Activated naive CD8-positive, alpha-beta T cell treated with anti-CD3 and anti-CD28 coated beads, Interleukin-2, amount 50 U/mL, for 16 hours (primary cell): ENCODE measurements at places on chromosomes 12 and 14.

DNA sequence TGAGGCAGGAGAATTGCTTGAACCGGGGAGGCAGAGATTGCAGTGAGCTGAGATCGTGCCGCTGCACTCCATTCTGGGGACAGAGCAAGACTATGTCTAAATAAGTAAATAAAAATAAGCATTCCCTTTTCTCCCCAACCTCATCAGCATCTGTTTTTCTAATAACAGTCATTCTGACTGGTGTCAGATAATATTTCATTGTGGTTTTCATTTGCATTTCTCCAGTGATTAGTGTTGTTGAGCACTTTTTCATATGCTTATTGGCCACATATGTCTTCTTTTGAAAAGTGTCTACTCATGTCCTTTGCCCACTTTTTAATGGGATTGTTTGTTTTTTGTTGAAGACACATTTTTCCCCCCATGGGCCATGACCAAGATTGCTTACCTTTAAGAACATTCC, 243.2 kb downstream of the ADAMTS20 start:
- no peak for DNase-seq

DNA sequence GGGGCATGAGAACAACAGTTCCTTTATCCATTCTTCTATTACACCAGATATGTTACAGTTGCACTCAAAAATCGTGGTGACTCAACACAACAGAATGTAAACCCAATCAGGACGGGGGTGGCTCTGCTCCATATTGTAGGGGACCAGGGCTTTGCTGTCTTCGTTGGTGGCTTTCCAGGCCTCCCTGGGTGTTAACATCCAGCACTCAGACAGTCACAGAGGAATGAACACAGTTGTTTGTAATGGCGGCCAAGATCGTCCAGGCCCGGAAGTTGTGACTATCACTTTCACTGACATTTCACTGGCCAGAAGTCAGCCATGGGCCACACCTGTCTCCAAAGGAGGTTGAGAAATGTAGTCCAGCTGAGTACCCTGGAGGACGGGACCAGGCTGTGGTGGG, 204.1 kb downstream of the CACNA1C start:
- no peak for DNase-seq

DNA sequence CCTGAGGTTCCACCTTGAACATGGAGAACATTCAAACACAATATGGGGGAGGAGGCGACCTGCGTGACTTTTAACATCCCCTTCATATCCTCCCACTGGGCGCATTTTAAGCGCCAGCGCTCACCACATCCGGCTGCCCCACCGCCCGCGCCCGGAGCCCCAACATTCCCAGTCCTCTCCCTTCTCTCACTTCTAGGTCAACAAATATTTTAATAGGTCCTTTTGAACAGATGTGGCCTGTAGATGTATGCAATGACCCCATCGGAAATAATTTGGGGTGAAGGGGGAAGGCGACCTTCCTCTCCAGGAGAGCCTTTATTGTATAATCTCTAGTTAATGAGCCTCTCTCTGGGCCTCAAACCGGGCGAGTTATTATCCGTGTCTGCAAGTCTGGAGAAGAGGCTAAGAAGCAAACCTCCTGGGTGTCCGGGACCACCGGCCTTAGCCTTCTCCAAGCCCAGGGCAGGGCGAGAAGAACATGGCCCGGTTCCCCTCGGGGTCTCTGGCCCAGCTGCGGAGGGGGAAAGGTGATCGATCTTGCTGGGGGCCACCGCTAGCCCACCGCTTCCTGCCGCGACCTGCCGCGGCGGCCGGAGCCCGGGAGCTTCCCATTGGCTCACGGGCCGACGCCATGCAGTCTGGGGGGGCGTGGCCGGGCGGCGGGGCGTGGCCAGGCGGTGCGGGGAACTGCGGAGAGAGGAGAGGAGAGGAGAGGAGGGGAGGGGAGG, 83.2 kb upstream of the HMGA2 start:
- peak; percentile 38 for DNase-seq

GRCh38 chr12:88993651-88994050, 358.6 kb downstream of the DUSP6 start:
- DNase-seq: no peak

DNA sequence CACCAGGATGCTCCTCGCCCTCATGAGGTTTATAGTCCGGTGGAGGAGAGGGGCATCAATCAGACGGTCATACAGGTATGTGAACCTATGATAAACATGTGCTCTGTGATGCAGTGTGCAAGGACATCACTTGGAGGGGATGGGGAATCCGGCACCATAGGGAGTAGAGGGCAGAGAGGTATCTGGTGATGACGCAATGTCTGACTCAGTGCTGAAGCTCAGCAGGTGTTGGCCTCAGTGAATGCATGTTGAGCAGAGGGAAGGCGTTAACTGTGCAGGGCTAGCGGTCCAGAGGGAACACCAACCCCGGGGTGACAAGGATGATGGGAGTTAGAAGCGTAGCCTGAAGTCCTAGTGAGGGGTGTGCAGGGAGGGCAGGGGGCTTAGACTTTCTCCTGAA, 200.9 kb downstream of the TMEM132C start:
- DNase-seq: no peak

DNA sequence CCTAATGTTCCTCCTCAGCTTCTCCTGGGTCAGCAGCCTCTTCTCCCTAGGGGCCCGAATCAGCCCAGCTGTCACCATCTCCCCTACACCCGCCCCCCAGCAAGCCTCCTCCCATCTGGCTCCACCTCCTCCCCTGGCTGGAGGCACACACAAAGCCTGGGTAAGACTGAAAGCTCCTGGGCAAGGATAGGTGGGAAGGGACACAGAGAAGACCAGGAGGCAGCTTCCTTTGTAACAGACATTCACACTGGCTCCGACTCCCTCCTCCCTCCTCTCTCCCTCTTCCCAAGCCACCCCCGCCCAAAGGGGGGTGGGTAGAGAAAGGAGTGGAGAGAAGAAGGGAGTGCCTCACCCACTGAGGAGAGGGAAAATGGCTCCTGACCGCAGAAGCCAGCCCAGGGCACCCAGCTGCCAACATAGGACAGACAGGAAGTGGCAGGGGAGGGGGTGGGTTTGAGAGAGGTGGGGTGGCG, 4.0 kb downstream of the CHD4 start:
- no peak for DNase-seq

DNA sequence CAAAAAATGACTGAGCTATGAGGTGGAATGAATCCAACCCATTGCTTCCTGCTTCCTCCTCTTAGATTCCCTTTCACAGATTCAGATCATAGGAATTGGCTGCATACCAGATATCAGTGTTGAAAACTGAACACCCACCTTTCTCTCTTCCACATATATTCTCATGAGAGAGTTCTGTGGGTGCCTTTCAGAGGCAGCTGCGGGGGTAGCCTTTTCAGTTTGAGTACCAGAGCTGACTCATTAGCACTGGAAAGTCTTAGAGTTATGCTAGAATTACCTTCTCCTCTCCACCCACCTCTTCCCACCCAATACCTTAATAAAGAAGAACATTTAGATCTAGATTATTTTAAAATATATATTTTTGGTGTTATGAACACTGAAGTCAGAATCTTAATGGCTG, 495.4 kb upstream of the SEL1L start:
- DNase-seq: no peak

- no peak for DNase-seq
Observed at GRCh38 chr14:106787626-106788025, 1261.2 kb downstream of the TMEM121 start.

GRCh38 chr14:105340821-105341733, 26.5 kb downstream of the PACS2 start:
- no peak for DNase-seq

DNA sequence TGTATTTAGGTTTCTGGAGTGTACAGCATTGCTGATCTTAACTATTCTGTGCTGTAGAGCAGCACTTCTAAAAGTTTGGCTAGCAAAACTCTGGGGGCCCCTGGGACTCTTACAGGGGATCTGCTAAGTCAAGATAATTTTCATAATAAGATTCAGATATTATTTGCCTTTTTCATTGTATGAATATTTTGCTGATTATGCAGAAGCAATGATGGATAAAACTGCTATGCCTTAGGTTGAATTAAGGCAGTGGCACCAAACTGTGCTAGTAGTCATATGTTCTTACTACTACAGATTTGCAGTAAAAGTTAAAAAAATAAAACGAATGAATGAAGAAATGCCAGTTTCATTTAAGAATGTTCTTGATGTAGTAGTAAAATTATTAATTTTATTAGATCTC, 160.1 kb downstream of the PDZRN4 start:
- DNase-seq: no peak

- no peak for DNase-seq
Observed at GRCh38 chr12:57813111-57813970, 5.2 kb downstream of the AVIL start.

GRCh38 chr14:101687756-101688546, 73.6 kb upstream of the PPP2R5C start:
- DNase-seq: no peak

DNA sequence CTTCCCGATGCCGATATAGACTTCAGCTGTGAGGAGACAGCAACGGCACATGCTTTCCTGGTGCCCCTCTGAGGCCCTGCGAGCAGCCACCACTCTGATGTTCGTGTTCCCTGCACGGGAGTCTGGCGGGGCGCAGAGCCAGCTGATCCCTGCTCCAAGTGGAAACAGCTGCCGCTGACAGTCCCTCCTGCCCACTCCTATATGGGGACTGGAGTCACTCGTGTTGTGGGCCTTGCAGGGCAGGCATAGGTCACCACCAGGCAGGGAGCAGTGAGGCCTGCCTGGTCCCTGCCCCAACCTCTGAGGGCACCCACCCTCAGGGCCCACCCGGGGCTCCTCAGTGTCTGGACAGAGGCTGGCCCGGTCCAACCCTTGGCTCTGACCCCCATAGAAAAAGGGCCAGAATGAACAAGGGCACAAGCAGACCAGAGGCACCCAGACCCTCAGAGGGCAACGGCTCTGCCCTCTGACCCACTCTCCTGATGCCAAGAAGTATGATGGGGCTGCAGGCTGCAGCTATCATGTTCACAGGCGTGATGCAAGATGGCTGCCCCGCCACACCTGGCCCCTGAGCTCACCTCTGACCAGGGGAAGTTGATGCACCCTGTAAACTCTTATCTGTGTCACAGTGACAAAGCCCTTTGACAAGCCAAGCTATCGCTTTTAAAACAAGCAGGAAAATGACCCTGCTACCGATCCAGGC, 181.6 kb downstream of the CALM1 start:
- DNase-seq: no peak

DNA sequence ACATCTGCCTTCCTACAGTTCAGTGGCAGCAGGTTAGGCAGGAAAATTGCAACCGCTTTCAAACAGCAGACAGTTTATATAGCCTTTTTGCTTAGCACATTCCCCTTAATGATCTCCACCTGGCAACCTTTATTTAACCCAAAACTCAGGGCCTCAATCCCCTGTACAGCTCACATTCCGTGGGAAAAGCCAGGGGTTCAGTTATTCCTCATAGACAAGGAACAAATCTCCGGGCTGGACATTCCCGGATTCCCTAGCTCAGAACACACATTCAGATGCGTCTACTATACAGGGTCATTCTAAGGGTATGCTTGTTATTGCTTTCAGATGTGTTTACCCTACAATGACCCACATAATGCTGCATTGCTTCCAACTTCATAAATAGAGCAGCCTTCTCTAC, 73.8 kb upstream of the DCN start:
- DNase-seq: no peak

DNA sequence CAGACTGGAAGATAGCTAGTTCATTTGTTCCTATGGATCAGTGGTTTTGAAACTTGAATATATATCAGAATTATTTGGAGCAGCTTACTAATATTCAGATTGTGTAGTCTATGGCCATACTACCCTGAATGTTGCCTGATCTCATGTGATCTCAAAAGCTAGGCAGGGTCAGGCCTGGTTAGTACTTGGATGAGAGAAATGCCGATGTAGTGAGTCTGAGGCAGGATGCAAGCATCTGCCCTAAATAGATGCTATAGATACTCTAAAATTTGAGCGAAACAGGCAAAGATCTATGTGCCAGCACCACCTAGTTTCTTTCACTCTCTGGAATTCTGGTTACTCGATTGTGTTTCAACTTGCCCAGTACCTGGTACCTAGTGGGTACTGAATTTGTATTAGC, 40.9 kb downstream of the FRMD6 start:
- DNase-seq: no peak

- no peak for DNase-seq
Observed at GRCh38 chr12:93783832-93784231, 106.7 kb downstream of the CRADD start.

DNA sequence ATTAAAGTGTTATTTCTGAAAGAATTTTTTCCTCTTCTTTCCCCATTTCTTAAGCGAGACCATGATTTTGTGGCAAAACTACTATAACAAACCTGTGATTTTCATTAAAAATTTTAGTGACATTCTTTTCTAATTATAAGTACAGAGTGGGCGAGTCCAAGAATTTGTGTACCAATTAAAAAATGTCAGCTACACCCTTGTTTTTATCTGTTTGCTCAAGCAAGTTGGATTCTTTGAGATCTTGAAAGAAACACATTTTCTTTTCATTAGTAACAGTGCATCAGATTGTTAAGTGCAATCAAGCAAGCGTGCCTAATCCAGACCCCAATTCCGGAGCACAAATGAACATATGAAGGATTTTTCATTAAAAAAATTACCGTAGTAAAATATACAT, 338.8 kb upstream of the DDHD1 start:
- no peak for DNase-seq

GRCh38 chr14:104373055-104373854, 206.3 kb upstream of the C14orf180 start:
- no peak for DNase-seq

GRCh38 chr14:90213099-90213748, 43.1 kb upstream of the PSMC1 start:
- no peak for DNase-seq

DNA sequence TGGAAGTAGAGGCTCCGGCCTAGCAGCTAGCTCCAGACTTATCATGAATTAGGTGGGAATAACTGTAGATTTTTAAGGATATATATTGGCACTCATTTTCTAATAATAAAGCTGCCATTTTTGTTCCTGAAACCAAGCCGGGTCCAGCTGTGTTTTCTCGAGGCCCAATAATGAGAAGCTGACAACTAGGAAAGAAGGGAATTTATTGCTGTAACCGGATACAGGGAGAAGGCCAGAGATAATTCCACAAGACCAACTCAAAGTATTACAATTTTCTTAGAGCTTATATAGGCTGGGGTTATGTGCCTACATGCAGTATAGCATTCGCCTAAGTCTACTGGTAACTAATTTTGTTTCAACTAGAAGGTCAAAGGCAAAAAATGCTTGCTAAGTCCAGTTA, 122.3 kb upstream of the FBXO33 start:
- no peak for DNase-seq
